ENCODE measurements at places on chromosomes 3 and 15.
A peak's percentile ranks its signal among the peaks of the same experiment; 100 is the strongest.

DNA sequence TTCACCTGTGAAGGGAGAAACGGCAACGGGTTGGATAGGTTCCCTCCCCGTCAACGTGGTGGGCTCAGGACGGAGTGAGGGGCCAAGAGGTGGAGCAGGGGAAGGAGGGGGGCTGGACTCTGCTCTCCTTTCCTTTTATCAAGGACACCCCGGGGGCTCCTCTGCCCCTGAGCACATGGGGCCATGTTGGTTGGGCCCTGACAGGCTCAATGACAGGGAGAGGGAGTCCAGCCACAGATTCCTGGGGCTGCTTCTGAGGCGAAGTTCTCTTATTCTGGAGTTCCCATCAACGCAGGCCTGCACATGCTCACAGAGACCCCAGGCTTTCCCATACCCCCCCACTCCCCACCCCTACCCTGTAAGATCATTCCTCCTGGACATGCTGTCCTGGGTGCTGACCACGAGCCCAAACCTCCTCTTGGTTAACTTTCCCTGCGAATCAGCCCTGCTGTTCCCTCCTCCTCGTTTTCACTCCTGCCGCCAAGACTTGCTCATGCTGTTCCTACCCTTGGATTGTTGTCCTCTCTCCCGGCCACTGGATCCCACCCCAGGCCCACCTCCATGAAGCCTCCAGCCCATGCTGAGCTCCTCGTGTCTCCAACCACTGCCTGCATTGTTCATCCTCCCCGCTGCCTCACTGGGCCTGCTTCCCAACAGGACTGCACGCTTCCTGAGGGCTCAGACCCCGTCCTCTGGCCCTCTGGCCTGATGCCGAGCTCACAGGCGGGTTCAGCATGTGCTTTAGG lies 61.2 kb downstream of the SENP2 start:
- DNase-seq = no peak

DNA sequence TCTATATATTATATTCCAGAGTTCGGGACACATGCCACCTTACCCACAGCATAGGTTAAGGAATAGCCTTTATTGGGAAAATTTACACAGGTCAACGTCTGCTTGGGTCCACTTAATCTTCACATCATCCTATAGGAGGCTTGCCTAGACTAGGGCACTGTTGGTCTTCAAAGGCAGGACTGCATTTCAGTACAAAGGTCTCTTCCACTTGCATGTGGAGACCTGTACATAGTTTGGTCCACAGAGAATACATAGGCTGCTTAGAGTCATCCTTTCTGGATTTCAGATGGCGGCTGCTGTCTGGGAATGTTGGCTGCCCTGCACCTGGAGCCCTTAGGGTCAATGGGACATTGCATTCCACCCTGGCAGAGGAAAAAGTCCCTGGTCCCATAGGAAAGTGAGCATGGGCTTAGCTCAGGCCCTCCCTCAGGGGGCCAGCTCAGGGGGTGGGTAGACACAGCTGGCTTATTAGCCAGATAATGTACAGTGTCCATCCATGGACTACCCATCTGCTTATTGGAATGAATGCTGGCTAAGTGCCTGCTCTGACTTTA lies 75.3 kb upstream of the TGFBR2 start:
- no peak for DNase-seq

DNA sequence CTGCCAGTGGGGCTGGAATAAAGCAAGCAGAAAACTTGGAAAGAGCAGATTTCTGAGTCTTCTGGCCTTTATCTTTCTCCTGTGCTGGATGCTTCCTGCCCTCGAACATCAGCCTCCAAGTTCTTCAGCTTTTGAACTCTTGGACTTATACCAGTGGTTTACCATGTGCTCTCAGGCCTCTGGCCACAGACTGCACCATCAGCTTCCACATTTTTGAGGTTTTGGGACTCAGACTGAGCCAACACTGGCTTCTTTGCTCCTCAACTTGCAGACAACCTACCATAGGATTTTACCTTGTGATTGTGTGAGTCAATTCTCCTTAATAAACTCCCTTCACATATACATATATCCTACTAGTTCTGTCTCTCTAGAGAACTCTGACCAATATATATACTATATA lies 706.6 kb downstream of the NR2F2 start:
- DNase-seq = no peak

DNA sequence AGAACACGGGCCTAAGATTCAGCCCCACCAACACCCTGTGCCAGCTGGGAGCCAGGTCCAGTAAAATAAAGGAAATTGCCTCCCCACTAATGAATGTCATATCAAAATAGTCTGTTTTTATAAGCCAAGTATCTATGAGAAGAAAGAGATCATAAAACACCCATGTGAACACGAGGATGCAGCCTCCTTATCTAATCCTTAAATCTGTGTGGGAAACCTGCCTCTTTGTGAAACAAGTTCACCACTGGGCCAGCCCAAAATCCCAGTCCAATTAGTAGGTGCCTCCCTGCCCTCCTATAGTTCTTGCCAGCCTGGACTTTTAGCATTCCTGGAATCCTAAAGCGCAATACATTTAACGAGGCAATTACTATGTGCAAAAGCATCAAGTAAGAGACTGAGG lies 42.0 kb downstream of the SCAPER start:
- DNase-seq = no peak

GRCh38 chr3:161314836-161315395 lies 56.4 kb downstream of the SPTSSB start:
- DNase-seq = peak; percentile 4

DNA sequence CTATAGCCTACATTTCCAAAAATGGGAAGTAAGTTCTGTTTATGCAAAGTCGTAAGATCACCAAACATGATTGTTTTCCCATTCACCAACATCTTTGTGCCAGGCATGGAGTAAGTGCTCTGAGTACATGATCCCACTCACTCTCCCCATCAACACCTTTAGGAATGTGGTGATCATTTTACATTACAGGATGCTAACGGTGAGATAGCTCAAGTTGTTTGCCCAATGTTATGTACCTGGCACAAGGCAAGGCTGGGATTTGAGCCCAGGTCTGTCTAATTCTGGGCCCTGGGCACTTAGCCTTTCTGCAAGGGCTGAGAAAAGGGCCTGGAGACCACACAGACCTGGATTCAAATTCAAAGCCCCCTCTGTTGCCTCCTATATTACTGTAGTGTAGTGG lies 581.7 kb upstream of the CFAP20DC start:
- DNase-seq = no peak

DNA sequence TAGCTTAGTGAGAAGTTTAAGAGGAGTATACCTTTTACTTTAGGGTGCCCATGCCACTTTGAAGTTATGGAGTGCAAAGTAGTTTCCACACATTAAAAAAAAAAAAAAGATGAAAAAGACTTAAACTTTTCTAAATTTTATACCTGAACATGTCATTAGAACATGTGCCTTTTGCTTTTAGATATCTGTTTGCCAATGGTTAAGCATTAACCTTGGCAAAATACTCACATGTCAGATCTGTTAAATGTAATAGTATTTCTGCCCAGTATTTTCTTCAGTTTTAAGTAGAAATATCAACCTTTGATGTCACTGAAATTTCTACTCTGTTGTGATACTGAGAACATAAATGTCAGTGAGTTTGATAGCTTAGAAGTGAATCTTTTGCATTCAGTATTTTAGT lies 12.2 kb downstream of the ZFAND6 start:
- DNase-seq = no peak

DNA sequence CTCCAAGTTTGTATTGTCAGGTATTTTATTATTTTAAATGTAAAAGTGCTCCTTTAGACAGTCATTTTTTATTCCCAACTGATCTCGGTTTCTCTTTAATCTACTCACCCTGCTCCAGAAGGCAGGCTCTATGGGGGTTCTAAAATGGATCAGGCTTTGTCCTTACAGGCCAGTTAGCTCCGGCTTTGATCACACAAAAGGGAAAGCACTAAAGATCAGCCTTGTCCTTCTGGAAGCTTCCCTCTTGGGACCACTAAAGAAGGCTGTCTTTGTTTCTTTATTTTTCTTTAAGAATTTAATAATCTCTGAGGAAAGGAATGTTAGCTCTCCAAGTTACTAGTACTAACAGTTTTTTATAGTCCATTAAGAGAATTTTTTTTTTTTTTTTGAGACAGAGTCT lies 560.5 kb upstream of the ZNF717 start:
- DNase-seq = no peak

DNA sequence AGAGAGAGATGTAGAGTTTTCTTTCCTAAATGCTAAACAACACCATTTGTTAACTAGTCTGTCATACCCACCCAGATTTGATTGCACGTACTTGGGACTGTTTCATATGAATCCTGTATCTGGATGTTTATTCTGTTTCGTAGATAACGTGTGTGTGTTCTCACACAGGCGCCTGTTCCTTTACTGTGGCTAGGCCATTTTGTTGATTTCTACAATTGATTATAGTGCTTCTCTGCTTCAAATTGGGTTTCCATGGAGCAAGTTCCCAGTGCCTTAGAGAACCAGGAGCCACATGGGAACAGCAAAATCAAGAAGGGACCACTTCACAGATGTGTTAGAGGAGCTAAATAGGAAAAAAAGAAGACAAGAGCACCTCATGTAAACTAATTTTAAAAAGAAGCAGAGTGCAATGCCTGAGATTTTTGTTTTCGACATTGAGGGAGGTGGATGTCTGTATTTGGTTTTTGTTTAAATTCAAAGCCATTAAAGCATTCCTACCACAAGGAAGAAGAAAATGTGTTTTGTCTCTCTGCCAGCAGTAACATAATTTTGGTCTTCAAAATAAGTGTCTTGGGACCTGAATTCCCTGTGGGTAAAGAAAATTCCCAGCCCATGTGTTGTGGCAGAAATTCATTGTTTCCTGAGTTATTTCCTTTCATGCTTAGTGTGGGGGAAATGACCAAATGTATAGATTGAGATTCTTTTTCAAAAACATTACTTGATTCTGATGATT lies 424.0 kb upstream of the C2CD4B start:
- DNase-seq = no peak

GRCh38 chr3:94127115-94127514 lies 64.3 kb downstream of the NSUN3 start:
- DNase-seq = no peak

GRCh38 chr15:76062286-76062685 lies 2.5 kb downstream of the TMEM266 start:
- DNase-seq = no peak

DNA sequence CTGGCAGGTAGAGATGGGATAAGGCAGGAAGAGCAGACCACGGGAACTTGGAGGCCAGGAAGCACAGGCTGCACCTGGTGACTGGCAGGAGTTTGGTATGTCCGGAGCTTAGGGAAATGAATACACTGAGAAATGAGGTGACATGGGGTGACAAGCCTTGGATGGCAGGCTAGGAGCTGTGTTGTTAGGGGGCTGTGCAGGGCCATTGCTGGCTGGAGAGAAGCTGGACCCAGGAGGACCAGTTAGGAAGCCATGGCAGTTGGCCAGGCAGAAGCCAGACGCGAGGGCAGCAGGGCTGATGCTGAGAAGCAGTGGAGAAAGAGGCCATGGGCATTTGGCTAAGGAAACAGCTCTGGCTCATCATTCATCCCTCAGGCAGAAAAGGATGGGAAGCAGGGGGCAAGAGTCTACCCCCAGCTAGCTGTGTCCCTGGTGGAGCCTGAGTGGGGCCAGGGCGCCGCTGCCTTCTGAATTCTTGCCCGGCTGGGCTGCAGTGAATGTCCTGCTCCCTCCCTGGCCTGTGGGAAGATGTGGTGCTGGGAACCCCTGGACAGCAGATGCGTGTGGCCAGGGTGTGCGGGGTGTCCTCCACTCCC lies 255.8 kb downstream of the FAM43A start:
- no peak for DNase-seq

DNA sequence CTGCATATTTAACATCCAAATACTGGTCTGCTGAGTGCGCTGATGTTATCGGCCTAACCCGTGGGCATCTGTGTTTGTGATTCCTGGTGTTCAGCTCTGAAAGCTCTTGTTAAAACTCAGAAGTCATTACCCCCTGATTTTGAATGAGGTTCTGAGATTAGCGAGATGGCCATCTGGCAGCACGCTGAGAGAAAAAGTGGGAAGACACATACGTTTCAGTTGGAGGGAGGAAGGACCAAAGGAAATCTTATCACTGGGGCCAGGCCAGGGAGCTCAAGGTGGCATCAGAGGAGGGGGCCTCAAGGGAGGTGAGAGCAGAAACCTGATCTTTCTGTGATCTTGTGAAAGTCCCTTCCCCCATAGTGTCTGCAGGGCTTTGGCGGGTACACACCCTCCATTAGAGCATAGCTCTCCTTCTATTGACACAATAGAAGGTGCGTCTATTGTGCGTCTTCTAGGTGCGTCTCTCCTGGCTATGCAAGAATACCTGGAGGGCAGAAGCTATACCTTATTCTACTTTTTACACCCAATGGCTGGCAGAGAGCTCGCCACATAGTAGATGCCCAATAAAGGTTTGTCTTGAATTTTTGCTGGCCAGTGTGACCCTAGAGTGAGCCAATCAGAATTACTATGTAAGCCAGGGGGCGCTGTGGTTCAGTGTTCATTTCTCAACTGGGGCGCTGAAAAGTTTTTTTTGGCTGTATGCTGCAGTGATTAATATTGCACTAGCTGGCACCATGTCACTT lies 182.4 kb downstream of the SHQ1 start:
- no peak for DNase-seq

GRCh38 chr15:63086947-63087346 lies 34.7 kb upstream of the LACTB start:
- DNase-seq = no peak

- no peak for DNase-seq
These were observed 31.3 kb downstream of the CYP8B1 start for GRCh38 chr3:42844412-42844713.

GRCh38 chr3:69370901-69371301 lies 15.0 kb downstream of the FRMD4B start:
- DNase-seq = no peak

GRCh38 chr15:82570721-82571508 lies 30.7 kb upstream of the RPS17 start:
- no peak for DNase-seq

DNA sequence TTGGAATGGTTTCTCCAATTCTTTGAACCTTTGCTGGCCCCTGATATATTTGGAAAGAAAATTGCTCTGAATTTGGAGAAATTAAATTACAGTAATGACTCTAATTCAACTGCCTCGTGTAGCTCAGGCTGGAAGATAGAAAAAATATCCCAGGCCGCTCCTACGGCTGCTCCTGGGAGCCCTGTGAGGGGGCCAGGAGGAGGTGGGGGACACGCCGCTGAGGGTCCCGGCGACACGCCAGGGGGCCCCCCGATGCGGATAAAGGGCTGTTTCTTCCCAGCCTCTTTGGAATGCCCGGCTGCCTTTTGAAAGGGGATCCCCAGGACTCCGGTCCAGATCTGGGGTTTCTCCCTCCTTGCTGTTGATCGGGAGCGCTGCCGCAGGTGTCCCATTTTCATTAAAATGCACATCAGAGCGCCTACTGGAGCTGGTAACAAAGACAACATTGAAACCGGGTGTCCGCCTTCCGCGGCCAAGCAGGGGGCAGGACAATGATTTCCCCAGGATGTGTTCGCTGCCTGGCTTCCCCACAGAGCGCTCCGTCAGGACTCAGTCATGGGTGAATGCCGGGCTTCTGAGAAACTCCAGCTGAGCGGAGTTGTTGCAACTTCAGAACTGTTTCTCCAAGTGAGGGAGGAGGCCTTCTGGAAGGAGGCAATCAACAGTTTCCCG lies 200.1 kb upstream of the KBTBD8 start:
- no peak for DNase-seq
